NCI-H2081 treated with DMSO at 0.1 percent for 48 hours (cell line): ENCODE measurements at places on chromosomes 1 and 21.

DNA sequence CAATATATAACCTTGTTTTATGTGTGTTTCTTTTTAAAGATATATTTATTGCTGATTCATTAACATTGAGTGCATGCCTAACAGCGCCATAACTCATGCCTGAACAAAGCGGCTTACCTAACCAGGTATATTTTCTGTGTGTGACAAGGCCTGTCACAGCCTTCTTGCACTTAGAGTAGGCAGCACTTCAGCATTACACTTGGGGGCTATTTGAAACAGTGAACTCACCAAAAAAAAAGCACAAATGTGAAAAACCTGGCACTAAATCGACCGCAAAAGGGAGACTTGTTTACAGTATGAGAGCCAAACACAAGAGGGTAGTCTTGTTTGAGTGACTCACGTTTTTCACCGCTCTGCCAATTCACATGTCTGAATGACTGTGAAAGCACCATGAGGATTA, 111.7 kb downstream of the DISP1 start:
- peak; percentile 19 for DNase-seq

- no peak for DNase-seq
Observed at GRCh38 chr1:89725011-89725370, 92.1 kb downstream of the LRRC8C start.

GRCh38 chr1:230896779-230897178, 28.5 kb upstream of the C1orf198 start:
- no peak for DNase-seq

DNA sequence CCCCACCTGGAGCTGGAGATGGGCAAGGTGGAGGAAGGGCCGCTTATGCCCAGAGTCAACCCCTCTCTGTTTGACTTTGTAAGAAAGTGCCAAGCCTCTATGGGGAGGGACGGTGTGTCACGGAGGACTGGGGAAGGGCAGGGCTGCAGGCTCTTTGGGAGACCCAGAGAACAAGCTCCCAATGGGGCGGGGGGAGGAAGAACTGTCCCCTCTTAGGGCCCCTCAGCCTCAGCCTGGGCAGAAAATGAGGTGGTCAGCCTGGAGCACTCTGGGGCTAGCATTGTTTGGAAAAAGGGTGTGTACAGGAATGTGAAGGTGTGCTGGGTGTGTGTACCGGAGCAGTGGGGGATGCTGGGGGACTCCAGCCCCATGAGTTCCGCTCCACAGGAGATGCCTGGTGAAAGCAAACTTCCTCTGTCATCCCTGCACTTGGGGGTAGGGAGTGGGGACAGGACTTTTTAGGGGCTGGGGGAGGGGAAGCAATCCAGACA, 1.2 kb upstream of the INAVA start:
- DNase-seq: no peak

- DNase-seq: no peak
Observed at GRCh38 chr1:9597361-9598315, 8.9 kb downstream of the TMEM201 start.

- no peak for DNase-seq
Observed at GRCh38 chr1:171742577-171742922, 685 bp upstream of the VAMP4 start.

- no peak for DNase-seq
Observed at GRCh38 chr1:202316186-202316585, 25.6 kb downstream of the UBE2T start.

DNA sequence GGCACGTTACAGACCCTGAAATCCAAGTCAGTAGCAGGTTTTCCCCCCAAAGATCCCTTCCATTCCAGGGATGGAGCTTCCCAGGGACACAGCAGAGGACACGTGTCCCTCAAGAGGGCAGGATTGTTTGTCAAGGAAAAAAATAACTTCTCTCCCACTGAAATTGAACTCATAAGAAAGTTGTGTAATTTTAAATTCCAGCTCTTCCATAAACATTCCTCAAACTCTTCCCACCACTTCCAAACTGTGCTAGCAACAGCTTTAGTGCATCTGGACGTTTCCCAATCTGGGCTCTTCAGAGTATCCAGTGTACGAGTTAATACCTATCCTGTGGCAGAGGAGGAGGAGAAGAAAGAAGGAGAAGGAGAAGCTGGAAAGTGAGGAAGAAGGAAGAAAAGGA, 79.6 kb downstream of the PSMG1 start:
- DNase-seq: no peak

- peak; percentile 40 for DNase-seq
Observed at GRCh38 chr1:156623946-156624813, 5.0 kb downstream of the HAPLN2 start.

GRCh38 chr1:53327182-53327913, 522 bp downstream of the LRP8 start:
- no peak for DNase-seq

GRCh38 chr1:51525295-51525694, 6.2 kb upstream of the EPS15 start:
- no peak for DNase-seq

DNA sequence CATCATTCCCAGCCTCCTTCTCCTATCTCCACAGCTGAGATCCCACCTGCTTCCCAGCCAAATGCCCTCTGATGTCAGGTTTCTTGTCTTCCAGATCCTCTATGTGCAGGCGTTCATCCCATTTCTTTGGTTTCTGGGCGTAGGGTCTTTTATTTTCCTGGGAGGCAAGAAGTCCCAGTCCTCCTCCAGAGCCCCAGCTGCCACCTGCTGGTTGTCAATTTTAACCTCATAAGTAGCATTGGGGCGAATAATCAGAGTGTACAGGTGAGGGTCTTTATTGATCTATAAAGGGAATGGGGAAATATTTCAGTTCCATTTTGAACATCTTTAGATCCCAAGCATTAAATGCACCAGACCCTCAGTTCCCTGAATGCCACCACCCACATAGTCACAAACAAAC, 47.2 kb upstream of the EPS15 start:
- DNase-seq: no peak

- no peak for DNase-seq
Observed at GRCh38 chr1:15224259-15224869, 22.7 kb upstream of the FHAD1 start.

- no peak for DNase-seq
Observed at GRCh38 chr1:193270996-193271395, 84.6 kb upstream of the B3GALT2 start.

GRCh38 chr1:12126781-12127180, 40.0 kb upstream of the TNFRSF1B start:
- DNase-seq: no peak

GRCh38 chr1:101448018-101448417, 211.2 kb downstream of the S1PR1 start:
- no peak for DNase-seq

DNA sequence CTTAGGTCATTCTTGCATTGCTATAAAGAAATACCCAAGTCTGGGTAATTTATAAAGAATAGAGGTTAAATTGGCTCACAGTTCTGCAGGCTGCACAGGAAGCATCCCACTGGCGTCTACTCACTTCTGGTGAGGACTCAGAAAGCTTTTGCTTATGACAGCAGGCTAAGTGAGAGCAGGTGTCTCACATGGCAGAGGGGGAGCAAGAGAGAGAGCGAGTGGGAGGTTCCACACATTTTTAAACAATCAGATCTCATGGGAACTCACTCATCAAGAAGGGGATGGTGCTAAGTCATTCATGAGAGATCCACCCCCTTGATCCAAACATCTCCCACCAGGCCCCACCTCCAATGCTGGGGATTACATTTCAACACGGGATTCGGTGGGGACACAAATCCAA, 13.6 kb upstream of the RGS4 start:
- peak; percentile 98 for DNase-seq

- no peak for DNase-seq
Observed at GRCh38 chr1:31717341-31717740, 13.5 kb upstream of the COL16A1 start.

GRCh38 chr21:39197448-39198233, 14.4 kb upstream of the PSMG1 start:
- DNase-seq: no peak

GRCh38 chr21:44514746-44515358, 25.1 kb downstream of the KRTAP10-1 start:
- no peak for DNase-seq

- no peak for DNase-seq
Observed at GRCh38 chr1:184417916-184418315, 31.1 kb downstream of the C1orf21 start.

DNA sequence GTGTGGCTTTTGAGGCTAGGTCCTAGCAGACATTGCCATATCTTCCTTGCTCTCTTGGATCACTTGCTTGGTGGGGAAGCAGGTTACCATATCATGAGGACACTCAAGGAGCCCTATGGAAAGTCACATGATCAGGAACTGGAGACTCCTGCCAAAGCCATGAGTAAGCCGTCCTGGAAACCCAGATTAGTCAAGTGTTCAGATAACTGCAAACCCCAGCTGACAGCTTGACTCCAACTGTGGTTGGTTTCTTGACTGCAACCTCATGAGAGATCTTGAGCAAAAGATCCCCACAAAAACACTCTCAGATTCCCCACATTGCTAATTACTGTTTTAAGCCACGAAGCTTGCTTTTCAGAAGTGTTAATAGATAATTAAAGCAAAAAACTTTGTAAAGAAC, 58.6 kb downstream of the CACNA1E start:
- DNase-seq: no peak

GRCh38 chr1:100452641-100453040, 85.3 kb upstream of the GPR88 start:
- no peak for DNase-seq

- DNase-seq: no peak
Observed at GRCh38 chr1:221781102-221781755, 39.3 kb upstream of the DUSP10 start.

DNA sequence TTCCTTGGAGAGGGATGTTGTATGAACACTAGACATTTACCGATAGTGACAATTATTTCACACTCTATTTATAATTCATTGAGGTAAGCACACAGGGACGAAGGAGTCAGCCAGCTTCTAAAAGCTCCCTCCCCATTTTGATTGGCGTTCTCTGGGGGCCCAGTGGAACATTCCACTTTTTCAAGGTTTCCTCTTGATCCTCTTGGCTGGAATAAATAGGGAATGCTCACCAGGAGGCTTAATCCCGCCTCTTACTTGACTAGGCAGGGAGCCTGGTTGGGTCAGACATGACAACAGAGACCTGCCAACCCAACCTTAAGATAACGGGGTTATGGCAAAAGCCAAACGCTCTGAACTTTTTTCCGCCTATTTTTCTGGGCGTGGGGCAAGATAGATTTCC, 974 bp downstream of the ACTN2 start:
- no peak for DNase-seq

- no peak for DNase-seq
Observed at GRCh38 chr1:201190005-201190404, 619 bp upstream of the IGFN1 start.

DNA sequence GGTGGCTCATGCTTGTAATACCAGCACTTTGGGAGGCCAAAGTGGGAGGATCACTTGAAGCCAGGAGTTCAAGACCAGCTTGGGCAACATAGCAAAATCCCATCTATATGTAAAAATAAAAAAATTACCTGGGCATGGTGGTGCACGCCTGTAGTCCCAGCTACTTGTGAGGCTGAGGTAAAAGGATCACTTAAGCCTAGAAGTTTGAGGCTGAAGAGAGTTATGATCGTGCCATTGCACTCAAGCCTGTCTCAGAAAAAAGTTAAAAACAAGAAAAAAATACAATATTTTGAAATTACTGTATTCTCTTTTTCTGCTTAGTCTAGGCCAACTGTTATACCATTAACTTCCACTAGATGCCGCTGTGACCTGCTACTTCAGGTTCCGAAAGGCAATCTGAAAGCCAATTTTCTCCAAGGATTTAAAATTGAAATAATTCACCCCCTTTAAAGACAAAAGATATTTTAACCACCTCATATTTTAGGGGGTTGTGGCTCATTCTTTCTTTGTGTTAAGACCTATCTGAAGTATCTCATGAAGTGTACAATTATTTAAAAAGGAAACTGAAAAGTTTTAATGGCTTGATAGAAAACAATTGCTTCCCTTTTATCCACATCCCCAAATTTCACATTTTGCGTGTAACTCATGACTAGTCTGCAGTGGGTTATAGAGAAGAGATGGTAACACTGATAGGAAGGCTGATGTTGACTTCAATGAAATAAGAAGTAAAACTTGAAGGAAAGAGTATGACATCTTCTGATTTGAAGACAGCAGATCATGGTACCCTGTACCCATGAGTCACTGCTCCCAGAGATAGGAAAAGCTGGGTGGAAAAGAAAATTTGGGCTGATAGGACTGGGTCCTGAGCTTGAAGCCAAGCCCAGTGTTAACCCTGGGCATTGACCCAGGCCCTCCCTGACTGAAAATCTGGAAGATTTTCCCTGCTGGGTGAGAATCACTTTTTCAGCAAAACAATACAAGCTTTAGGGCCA, 24.4 kb upstream of the CLDN14 start:
- DNase-seq: no peak

- peak; percentile 78 for DNase-seq
Observed at GRCh38 chr1:89553157-89553556, 28.5 kb downstream of the LRRC8B start.

- DNase-seq: no peak
Observed at GRCh38 chr1:150753416-150753815, 12.2 kb downstream of the CTSS start.

GRCh38 chr1:147516157-147516917, 25.0 kb upstream of the BCL9 start:
- DNase-seq: no peak

- DNase-seq: no peak
Observed at GRCh38 chr1:89884718-89885596, 64.1 kb downstream of the LRRC8D start.

- peak; percentile 56 for DNase-seq
Observed at GRCh38 chr1:169105434-169106094, 926 bp upstream of the ATP1B1 start.

DNA sequence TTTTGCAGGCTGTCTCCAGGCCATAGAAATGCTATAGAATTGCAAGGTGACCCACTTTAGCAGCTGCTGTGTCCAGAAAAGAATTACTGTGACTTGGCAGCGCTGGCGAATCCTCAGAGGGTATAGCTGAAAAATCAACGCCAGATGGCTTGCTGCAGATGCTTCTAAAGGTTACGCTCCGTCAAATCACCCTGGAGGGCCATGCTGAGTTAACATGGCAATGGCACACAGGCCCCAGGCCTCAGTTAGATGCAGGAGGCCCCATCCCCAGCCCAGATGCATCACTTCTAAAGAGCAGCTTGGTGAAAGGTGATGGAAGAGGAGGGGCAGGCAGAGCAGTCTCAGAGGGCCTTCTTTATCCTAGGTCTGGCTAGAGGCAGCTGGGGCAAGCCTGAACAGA, 18.0 kb downstream of the KIAA1614 start:
- peak; percentile 26 for DNase-seq

DNA sequence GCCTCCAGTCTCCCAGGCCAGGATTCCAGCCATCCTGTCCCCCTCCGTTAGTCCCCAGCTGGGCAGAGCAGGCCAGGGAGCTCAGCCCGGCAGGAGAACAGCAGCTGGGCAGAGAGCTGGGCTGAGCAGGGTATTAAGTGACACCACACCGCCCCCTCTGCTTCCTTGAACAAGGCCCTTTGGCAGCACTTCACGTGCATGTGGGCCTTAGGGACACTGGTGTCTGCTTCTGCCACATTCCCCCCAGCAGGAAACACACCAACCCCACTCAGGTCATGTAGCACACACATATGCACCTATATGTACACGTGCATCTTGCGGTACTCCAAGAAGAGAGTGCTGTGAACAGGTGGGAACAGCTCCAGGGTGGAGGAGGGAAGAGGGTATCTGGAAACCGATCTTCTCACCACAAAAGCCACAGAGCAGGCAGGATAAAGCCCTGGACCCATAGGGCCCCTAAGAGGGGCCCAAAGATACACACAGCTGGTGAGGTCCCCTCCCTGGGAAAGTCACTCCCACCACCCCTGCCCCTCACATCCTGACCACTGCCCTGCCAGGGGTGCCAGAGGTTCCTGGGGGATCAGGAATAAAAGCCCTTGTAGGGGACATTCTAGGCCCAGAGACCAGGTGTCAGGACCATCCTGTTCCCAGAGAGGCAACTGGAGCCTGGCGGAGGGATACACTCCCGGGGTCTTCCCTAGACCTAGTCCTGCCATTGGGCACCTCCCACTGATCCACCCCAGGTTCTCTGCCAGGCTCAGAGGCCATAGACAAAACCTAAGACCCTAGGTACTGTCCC, 4.5 kb downstream of the EPHA2 start:
- no peak for DNase-seq
